T-helper 2 cell (primary cell): ENCODE measurements at places on chromosomes 4 and X.

DNA sequence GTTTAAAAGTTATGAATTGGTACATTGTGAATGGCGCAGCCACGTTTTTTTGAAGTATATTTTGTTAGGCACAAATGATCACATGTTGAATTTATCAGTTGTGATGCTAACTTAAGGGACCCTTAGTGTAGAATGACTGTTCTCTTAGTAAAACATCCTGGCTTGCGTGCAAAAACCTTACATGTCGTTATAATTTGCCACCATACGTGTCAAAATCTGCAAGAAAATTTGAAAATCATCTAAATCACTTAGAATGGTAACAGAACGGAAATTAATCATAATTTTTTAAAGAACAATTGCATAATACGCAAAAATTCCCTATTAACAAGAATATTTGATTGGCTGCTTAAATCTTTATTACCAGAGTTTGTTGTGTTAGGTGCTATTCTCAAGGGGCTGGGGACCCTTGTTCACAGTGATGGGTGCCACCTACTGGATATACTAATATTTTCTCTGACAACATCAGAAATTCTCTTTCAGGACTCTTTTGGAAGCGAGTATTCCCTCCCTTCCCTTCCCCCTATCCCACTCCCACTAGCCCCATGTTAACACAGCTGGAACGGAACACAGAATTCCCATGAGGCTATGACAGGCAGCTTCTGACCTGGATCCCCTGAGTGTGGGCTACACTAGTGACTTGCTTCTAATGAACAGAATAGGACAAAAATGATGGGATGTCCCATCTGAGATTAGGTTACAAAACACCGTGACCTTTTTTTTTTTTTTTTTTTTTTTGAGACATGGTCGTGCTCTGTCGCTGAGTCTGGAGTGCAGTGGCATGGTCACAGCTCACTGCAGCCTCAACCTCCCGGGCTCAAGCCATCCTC is 71.8 kb downstream of the SUPT20HL2 start:
- no peak for DNase-seq

- no peak for DNase-seq
These were observed 63.7 kb upstream of the RPL34 start for GRCh38 chr4:108556588-108557200.

DNA sequence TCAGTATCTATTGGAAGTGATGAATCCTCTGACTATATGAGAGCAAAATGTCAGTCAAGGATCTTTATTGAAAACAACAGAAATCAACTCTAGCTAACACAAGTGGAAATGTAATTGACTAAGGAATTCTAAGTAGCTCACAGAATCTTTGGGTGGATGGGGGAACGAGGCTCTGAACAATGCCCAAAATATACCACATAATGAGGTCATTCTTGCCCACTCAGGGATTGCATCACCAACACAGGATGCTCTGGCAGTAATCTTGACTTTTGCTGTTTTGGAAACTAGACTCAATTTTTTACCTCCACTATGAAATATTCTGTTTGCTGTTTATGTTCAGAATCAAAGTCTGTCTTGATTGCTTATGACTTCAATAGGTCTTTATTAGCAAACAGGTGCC is 127.4 kb upstream of the UNC5C start:
- DNase-seq = no peak

DNA sequence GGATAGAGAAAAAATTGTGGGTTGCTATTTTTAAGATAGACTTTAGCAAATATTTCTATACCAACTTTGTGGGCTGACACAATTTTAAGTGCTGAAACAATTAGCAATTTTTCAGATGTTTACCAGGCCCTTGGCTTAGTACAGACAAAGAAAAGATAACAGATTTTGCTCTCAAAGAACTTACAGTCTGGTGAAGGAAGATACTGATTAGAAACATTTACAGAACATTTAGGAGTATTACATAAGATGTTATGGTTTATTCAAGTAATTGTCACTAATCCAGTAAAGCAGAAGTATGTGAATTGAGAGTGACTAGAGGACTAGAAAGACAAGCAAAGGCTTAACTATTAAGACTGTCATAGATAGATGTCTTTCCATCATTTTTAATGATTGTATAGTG is 35.3 kb upstream of the NDUFC1 start:
- no peak for DNase-seq

DNA sequence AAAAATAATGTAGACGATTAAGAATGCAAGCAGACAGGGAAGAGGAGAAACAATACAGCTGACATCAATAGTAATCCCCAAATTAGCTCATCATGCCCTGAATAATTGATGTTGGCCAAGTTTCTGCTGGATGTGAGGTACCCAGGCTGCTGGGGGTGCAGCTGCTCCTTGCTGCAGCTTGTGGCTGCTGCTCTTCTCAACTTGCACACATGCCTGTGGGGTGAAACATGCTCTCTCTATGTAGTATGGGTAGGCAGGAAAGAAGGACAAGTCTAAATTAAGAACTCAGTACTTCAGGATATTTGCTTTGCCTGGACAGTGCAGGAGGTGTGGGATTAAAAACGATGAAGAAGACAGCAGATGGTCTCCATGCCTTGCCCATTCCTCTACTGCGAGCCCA is 16.7 kb downstream of the EDA2R start:
- no peak for DNase-seq

- DNase-seq = no peak
These were observed 96.6 kb downstream of the ADRA2C start for GRCh38 chr4:3862640-3863420.
